D341Med (cell line): ENCODE measurements at places on chromosomes 2 and 18.
A peak's percentile ranks its signal among the peaks of the same experiment; 100 is the strongest.

GRCh38 chr18:74081966-74082741, 65.5 kb downstream of the FBXO15 start:
- DNase-seq: peak; percentile 78

- no peak for DNase-seq
Observed at GRCh38 chr2:203688798-203689197, 17.6 kb upstream of the CD28 start.

DNA sequence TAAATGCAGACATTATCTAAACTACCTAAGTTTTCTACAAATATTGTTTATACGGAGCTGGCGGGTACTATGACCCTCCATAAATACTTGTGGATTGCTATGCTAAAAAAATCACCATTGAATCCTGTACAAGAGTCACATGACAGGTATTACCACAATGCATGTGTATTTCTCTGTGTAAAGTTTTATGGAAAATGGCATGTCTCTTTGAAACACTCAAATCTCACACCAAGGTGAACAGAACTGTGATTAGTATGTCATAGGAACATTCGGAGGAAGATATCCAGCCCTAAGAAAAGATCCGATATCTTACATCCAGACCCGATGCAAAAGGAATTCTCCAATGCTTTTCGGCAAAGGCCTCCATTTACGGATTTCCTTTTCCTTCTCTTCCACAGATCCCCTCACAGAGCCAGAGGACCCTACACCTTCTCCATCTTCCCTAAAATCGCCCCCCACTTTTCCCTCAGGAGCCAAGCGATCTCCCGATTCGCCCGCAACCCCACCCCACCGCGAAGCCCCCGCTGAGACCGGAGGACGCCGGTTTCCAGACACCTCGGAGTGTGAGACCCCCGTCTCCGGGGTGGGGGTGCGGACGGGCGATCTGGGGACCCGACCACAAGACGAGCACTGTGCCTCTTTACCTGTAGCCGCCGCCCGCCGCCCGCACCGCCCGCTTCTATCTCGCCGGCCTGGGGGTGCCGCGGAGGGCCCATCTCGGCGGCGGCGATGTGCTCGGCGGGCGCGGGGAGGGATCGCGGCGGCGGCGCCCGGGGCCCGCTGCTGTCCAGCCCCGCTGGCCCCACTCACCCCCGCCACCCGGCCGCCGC, 1.2 kb downstream of the SAP130 start:
- no peak for DNase-seq

- no peak for DNase-seq
Observed at GRCh38 chr18:10973567-10974203, 175.7 kb downstream of the PIEZO2 start.

DNA sequence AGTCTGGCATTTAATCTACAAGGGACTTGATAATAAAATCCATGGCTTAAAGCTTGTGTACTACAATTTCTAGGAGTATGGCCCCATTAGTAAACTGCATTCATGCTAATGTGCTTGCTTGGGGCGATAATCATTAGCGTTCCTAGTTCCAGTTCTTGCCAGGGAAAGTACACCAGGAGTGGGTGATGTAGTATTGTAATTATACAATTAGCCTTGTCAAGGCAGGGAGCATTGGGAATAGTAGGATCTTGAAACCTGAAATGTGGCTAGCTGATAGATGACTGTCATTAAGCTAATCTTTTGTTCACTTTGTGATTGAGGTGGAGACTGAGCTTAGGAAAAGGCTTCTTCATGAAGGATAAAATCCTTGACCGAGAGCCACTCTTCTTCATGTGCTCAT, 989.2 kb downstream of the CPS1 start:
- DNase-seq: no peak

DNA sequence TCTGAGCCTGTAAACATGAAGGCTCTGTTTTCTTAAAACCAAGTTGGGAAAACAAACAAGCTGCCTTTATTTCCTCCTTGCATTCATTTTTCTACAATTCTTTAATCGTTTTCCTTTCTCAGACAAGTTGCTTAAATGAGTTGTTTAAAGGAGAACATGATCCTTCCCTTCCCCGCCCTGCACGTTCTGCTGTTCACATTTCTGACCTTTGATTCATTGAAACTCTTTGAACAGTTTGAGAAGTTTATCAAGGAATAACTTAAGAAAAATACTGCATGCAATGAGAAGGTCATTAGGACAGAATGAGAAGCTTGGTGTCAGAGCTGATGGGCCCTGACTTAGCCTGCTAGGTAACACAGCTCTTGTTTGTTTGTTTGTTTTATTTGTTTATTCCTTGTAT, 181.6 kb downstream of the PARD3B start:
- DNase-seq: no peak

- DNase-seq: no peak
Observed at GRCh38 chr18:9681217-9681616, 26.9 kb upstream of the RAB31 start.

GRCh38 chr2:222427646-222428301, 3.4 kb downstream of the SGPP2 start:
- no peak for DNase-seq

GRCh38 chr2:201216918-201217317, 34.0 kb downstream of the CASP10 start:
- DNase-seq: no peak

GRCh38 chr2:16034151-16034974, 94.0 kb downstream of the MYCN start:
- no peak for DNase-seq

DNA sequence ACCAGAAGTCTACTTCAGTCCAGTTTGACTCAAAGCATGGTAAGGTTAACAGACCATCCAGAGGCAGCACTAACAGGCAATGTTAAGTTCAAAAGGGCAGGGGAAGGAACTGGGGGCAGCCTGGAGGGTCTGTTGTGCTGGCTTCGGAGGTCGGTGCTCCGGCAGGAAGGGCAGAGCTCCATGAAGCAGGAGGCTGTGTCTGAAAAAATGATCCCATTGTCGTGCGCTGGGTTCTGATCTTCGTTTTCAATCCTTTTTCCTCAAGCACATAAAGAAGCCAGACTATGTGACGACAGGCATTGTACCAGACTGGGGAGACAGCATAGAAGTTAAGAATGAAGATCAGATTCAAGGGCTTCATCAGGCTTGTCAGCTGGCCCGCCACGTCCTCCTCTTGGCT, 21.9 kb upstream of the DLX1 start:
- no peak for DNase-seq

DNA sequence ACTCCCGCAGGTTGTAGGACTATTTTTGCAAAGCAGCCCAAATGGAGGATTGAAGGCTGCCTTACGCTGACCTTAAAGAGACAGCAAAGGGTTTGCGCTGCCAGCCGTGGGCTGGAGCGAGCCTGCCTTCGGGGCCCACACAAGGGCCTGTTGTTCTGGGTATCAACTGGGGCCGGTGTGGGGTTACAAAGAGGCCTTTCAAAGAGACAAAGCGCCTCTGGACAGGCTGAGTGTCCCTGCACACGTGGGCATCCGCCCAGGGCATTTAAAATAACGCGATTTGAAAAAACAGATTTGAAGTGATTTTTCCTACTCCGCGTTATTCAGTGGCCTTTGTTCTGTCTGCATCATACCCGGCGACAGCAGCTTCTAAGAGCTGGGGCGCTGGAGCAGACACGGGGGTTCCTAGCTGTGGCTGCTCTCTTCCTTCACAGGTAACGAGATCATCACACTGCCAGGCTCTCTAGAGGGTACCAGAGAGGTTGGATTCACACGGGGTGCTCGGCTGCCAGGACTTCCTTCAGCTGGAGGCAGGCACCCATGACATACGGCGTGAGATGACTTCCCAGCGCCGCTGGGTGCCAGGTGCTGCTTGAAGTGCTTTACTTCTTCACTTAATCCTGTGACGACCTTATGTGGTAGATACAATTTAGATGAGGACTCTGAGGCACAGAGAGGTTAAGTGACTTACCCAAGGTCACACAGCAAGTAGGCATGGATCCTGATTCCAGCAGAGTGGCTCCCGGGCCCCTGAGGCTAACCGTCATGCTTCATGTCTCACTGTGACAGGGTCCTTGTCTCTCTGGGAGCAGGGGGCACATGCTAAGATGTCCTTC, 32.2 kb downstream of the MAL start:
- no peak for DNase-seq
